Heart left ventricle (tissue), 16 donors: ENCODE measurements at places on chromosomes 13 and 19. TPM values are rescaled to one million over a fixed set of nuclear protein-coding genes. Genes with fewer than 3 reads are reported as not detected.

- no peaks in the 10 kb centered on the region for H3K4me1 ChIP-seq
- H3K27me3 ChIP-seq, result no peaks in the 10 kb centered on the region
- DNase-seq, result no peak
- H3K27ac ChIP-seq, result no peak overlapping the region
- H3K36me3 ChIP-seq, result no peaks in the 10 kb centered on the region
These were observed 62.7 kb upstream of the PCDH17 start for GRCh38 chr13:57568865-57569264.

GRCh38 chr13:48761256-48761655, 107.5 kb downstream of the CYSLTR2 start:
- H3K4me1 ChIP-seq, result no peaks in the 10 kb centered on the region
- no peak overlapping the region for H3K27ac ChIP-seq
- H3K36me3 ChIP-seq, result no peaks in the 10 kb centered on the region
- H3K27me3 ChIP-seq, result no peaks in the 10 kb centered on the region
- no peak overlapping the region for H3K4me3 ChIP-seq
- DNase-seq, result no peak

Gene RNF225
- not detected for total RNA-seq

DNA sequence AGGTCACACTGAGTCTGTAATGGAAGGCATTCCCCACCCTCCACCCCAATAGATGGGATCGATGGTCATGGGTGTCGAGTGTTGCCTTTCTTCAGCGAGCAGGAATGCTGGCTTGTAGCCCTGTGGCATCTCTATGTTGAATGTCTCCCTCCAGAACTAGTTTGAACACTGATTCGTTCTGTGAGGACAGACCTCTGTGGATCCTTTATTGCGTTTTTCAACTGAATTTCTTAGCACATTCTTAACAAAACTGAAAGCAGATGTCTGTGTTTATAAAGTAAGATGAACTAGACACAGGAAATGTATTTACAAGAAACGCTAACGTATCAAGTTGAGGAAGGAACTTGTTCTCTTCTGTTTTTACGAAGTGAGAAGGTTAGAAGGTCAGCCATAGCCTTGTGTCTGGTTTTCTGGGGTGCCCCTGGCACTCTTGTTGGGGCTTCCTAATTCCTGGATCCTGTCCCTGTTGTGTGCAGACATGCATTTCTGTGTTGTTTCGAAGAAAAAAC, 36.8 kb upstream of the TM9SF2 start:
- H3K4me1 ChIP-seq, result no peaks in the 10 kb centered on the region
- H3K4me3 ChIP-seq, result no peak overlapping the region
- peak overlapping the region; percentile 81 for H3K27ac ChIP-seq
- no peaks in the 10 kb centered on the region for H3K36me3 ChIP-seq
- DNase-seq, result no peak

- peaks cover 8% of the 10 kb centered on the region for H3K27me3 ChIP-seq
- no peaks in the 10 kb centered on the region for H3K4me1 ChIP-seq
- DNase-seq, result no peak
- H3K36me3 ChIP-seq, result no peaks in the 10 kb centered on the region
These were observed 172.5 kb upstream of the MIR17HG start for GRCh38 chr13:91174886-91175501.

Gene TMEM190
- total RNA-seq, result not detected

Gene KLK1
- 1.4 TPM for total RNA-seq

- H3K4me1 ChIP-seq, result peaks cover 5% of the 10 kb centered on the region
- H3K4me3 ChIP-seq, result no peak overlapping the region
- no peaks in the 10 kb centered on the region for H3K27me3 ChIP-seq
These were observed 284.2 kb downstream of the TBC1D4 start for GRCh38 chr13:75197803-75198202.

- H3K4me1 ChIP-seq, result no peaks in the 10 kb centered on the region
- no peaks in the 10 kb centered on the region for H3K27me3 ChIP-seq
- no peak overlapping the region for H3K27ac ChIP-seq
- H3K36me3 ChIP-seq, result no peaks in the 10 kb centered on the region
- DNase-seq, result no peak
- H3K4me3 ChIP-seq, result no peak overlapping the region
These were observed 9.7 kb upstream of the ARHGAP45 start for GRCh38 chr19:1057176-1057855.

GRCh38 chr13:48533961-48534600, 1.2 kb upstream of the RCBTB2 start:
- H3K27ac ChIP-seq, result no peak overlapping the region
- H3K4me1 ChIP-seq, result peaks cover 5% of the 10 kb centered on the region
- peak overlapping the region; percentile 65 for H3K4me3 ChIP-seq
- no peaks in the 10 kb centered on the region for H3K36me3 ChIP-seq
